ENCODE measurements at places on chromosomes 4 and X.
A peak's percentile ranks its signal among the peaks of the same experiment; 100 is the strongest.

DNA sequence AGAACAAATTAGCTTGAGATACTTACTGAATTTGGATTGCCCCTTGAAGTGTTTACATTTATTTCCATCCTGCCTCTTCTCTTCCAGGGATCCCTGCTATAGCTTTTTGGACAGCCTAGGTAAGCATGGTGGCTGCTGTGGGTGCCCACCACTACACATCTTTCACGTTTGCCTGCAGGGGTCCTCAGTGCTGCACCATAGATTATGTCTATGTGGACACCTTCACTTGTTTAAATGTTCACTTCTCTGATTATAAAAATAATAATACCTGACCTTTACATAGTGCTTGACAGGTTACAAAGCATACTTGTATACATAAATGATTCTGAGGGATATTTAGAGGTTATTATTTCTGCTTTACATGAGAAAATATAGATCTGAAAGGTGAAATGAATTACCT is 67.9 kb upstream of the SLC4A4 start:
- no peak for DNase-seq

DNA sequence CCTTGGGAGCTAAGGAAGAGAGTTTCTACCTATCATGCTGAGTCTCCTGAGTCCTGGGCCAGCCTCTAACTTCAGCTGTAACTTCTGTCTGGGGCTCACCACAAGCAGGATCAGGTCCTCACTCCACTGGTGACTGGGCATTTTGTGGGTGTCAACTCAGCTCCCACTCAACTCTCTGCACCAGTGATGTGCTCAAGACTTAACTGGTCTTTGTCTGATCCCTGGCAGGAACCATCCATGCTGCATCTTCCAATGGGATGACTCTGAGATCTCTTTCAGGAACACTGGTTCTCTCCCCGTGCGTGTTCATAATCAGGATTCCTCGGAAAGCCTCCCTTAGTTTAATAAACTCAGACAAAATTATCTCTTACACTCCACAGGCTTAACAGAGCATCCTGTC is 82.3 kb downstream of the COMMD8 start:
- no peak for DNase-seq

- DNase-seq: no peak
Observed at GRCh38 chr4:20062054-20062453, 189.7 kb upstream of the SLIT2 start.

DNA sequence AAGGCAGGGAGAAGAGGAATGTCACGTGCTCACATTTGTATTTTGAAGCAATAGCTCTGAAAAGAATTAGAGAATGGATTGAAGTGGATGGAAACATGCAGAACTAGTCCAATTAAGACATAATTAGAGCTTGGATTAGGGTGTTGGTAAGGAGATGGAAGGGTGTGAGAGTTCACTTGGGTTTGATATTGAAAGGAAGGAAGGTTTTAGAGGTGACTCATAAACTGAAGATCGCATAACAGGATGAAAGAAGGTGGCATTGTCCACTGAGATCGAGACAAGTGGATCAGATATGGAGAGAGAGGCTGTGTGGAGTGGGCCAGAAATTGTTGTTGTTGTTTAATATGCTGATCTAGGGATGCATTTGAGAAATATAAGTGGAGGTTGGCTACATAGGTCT is 244.0 kb upstream of the SMIM31 start:
- DNase-seq: no peak

DNA sequence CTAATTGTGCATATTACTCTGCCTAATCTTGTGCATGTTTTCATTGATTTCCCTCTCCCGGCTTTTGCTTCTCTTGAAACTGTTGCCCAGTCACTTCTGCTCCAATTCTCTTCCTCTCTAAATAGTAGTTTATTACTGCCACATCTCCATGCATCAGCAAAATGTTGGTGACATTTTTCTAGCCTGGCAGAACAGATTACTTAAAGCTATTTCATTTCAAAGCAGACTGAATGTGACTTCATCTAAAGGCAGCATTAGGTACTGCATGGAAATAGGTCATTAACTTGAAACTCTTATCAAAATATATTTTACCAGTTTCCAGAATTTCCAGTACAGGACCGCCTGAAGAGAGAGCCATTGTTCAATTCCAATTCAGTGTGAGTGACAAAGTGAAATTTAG is 52.4 kb downstream of the HPGDS start:
- no peak for DNase-seq

- DNase-seq: no peak
Observed at GRCh38 chrX:122026665-122027064, 979.3 kb downstream of the GLUD2 start.

GRCh38 chrX:120999413-120999812 is 13.9 kb upstream of the CT47A1 start:
- no peak for DNase-seq

- DNase-seq: no peak
Observed at GRCh38 chr4:106864231-106864630, 171.9 kb downstream of the DKK2 start.

- DNase-seq: no peak
Observed at GRCh38 chrX:110046001-110046400, 43.1 kb downstream of the TMEM164 start.

- peak; percentile 61 for DNase-seq
Observed at GRCh38 chrX:9942086-9942485, 25.1 kb upstream of the CLDN34 start.

DNA sequence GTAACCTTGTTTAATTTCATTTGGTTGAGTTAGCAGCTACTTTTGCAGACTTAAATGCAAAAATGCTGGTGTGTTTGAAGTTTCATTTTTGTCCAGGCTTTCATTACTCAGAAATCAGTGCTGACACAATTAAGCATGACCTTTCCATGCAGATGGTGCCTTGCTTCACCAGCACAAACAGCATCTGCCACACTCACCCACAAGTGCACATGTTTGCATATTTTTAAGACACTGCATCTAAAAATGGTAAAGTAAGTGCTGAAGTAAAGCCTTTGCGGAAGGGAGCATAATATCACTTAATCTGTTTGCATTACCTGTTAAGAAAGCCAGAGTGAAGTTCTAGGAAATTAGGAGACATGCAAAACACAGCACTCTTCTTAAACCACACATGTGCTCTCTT is 7.3 kb upstream of the DAPP1 start:
- no peak for DNase-seq

GRCh38 chrX:44071847-44072551 is 98.8 kb upstream of the NDP start:
- no peak for DNase-seq

- DNase-seq: peak; percentile 58
Observed at GRCh38 chr4:4334798-4335520, 44.9 kb downstream of the ZBTB49 start.

DNA sequence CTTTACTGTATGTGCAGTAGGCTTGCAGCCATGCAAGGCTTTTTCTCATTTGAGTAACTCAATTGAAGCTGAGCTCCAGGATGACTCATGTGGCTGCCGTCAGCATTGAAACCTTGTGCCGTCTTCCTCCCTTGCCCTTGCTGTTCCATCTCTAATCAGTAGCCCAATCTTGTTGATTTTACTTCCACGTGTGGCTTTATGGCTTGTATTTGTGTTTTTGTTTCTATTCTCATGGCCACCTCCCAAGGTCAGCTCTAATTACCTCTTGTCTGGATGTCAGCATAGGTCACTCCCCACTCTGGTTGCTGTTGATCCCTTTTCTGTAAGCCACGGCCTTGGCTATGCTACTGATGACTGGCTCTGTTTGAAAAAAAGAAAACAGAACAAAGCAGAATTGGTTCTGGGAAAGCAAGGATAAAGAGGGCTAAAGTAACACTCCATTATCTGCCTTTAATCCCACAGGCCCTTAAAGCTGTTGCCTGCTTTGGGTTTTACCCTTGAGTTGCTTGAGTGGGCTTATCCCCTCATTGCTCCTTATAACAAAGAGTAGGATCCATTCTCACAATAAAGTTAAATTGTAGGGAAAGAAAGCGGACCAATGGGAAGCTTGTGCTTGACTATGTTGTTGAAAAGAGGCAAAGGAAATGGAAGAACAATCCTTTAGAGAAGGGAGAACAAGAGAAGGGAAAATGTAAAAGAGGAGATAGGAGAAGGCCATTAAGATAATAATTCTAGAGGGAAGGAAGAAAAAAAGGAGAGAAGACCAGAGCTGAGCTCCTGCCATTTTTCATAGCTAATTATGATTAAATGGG is 173.9 kb upstream of the PGRMC2 start:
- DNase-seq: no peak

DNA sequence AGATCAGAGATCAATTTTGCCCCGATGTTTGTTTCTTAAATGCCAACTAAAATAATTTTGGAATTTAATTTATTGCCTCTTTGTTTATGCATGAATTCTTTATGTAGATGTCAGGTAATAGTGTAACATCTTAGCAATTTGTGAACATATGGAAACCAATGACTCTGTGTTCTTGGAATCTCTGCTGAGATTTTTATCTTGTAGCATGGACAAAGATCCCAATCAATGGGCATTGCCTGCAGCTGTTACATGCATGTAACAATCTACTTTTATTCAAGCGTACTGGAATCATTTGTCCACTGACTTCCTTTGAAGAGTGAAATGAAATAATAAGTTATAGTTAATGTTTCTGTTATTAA is 61.6 kb upstream of the ARSJ start:
- no peak for DNase-seq

GRCh38 chr4:122203407-122203806 is 51.3 kb downstream of the BLTP1 start:
- no peak for DNase-seq

DNA sequence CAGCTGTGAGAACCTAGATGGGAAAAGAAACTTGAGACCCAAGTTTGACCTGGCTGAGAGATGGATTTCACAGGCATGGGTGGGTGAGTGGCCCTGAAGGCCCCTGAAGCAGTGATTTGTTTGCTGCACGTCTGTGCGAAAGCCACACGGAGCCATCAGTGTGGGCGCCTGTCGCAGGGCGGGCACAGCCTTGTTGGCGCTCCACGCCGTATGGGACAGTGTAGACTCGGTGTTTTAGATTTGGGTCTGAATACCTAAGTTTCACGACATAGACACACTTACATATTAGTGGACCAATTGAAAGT is 21.9 kb upstream of the UVSSA start:
- no peak for DNase-seq

DNA sequence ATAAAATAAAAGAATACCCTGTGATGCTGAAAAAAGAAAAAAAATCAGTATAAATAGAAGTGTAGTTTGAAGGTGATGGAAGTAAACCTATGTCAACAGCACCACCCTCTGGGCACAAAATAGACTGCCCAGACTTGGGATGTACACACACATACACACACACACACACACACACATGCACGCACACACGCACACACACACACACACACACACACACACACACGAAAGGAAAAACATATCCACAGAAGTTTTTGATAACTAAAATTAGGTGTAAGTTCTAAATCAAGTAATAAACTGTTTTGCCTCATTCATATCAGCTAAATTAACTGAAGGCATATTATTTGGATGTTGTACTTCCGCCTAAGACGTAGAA is 40.5 kb downstream of the ANXA5 start:
- DNase-seq: no peak

DNA sequence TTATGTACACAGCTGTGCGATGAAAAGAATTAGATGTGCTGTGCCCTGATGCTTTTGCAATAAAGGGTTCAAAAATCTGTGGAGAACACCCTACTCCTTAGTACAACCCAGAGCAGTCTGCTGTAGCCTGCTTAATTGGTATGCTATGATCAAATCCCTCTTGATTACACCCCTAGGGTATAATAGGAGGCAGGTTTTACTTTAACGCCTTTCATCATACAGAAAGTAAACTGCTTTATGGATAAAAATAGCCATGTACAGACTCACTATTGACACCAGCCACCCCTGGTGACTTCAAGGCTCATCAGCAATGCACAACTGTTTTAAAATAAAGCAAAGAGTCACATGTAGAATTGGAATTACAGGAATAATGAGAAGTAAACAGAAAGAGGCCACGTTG is 315.3 kb downstream of the DMD start:
- no peak for DNase-seq

DNA sequence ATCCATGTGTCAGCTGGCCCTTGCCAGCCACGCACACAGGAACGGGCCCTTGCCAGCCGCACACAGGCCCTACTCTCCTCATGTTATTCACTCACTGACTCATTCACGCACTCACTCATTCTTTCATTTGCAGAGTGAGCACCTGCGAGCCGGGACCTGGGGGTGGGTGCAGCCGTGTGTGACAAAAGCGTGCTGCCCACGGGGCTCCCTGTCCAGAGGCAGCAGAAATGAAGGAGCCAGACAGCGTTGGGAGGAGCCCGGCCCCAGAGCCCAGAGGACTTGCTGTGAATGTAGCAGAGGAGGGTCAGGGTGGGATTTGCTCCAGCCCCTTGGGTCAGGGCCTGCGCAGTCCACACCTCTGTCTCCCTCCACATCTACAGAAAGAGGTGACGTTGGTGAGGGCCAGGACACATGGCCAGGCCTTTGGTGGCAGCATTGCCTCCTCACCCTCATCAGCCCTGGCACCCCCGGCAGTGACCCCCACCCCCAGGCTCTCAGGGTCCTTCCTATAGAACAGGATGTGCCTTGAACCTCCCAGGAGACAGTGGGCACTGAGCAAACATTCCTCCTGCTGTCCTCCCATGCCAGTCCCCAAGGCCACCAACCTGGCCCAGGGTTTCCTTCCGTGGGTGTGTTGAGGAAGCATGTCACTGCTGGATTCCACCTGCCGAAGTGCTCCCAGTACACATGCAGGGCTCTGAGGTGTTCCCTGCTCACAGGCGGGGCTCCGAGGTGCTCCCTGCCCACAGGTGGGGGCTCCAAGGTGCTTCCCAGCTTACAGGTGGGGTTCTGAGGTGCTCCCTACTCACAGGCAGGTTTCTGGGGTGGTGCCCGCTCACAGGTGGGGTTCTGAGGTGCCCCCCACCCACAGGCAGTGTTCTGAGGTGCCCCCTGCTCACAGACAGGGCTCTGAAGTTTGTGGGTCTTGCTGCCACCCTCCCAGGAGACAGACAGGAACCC is 105.7 kb downstream of the HMX1 start:
- DNase-seq: no peak

GRCh38 chr4:158644760-158645159 is 26.9 kb downstream of the C4orf46 start:
- DNase-seq: no peak

GRCh38 chr4:8185295-8185694 is 13.8 kb upstream of the SH3TC1 start:
- DNase-seq: no peak

GRCh38 chr4:147345662-147346061 is 135.2 kb upstream of the EDNRA start:
- no peak for DNase-seq

DNA sequence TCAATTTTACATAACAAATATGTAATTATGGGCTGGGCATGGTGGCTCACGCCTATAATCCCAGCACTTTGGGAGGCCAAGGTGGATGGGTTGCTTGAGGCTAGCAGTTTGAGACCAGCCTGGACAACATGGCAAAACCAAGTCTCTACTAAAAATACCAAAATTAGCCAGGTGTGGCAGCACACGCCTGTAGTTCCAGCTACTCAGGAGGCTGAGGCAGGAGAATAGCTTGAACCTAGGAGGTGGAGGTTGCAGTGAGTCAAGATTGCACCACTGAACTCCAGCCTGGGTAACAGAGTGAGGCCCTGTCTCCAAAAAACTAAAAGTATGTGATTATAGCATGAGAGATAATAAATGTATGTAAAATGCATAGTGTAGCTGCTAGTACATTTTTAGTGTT is 229.0 kb downstream of the PPARGC1A start:
- DNase-seq: no peak

GRCh38 chr4:101086801-101087586 is 260.3 kb downstream of the PPP3CA start:
- no peak for DNase-seq

- no peak for DNase-seq
Observed at GRCh38 chr4:146640021-146640464, 1.4 kb downstream of the POU4F2 start.

Measured in stimulated activated CD4-positive, alpha-beta T cell treated with anti-CD3 and anti-CD28 coated beads, Interleukin-12 subunit alpha, Interleukin-12 subunit beta, amount 100 ng/mL, for 24 hours (primary cell).